Effector memory CD4-positive, alpha-beta T cell (primary cell): ENCODE measurements at places on chromosomes 2 and 18.

DNA sequence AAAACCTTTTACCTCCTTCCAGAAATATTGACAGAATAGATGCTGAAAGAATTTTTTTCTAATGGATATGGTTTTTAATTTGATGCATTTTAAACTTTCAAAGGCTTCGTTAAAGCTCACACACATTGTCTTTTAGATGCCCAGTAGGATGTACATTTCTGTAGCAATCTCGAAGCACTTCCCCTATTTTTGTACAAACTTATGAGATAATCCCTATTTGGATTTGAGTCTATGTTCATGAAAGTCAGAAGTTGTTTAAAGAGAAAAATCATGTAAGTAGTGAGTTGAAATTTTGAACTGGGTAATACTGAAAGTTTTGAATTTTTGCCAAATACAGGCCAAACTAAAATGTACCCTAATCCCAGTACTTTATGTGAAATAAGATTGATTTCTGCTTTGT, 38.1 kb upstream of the MMADHC start:
- no peak for DNase-seq

DNA sequence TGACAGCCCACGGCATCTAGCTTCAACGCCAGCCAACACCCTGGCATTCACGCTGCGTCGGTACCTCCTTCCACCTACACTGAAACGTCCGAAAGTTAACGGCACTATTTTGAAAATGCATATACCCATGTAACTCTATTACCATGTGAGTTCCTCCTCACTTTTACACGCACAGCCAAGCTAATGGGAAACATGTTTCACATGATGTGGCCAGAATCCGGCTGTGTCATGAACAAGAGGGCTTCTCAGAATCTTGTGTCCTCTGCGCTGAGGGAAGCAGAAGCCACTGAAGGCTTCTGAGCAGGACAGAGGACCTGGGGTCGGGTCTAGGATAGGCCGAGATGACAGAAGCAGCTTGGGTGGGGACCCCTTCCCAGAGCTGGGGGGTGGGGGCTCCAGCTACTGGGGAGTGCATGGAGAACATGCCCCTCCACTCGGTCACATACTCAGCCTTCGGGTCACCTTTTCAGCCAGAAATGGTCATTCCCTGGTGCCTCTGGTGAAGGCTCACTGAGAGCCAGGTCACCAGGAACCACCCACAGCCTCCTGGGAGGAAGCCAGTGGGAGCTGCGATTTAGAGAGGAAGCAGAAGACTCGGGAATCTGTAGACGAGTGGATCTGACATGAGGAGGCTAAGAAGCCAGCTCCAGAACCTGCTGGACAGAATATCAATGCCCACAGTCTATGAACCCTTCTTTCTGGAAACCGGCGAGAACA, 41.5 kb downstream of the HDAC4 start:
- no peak for DNase-seq

- DNase-seq = no peak
These were observed 73.0 kb downstream of the ATP8B1 start for GRCh38 chr18:57730146-57730545.

GRCh38 chr2:143550500-143550899, 421.3 kb downstream of the ARHGAP15 start:
- no peak for DNase-seq

DNA sequence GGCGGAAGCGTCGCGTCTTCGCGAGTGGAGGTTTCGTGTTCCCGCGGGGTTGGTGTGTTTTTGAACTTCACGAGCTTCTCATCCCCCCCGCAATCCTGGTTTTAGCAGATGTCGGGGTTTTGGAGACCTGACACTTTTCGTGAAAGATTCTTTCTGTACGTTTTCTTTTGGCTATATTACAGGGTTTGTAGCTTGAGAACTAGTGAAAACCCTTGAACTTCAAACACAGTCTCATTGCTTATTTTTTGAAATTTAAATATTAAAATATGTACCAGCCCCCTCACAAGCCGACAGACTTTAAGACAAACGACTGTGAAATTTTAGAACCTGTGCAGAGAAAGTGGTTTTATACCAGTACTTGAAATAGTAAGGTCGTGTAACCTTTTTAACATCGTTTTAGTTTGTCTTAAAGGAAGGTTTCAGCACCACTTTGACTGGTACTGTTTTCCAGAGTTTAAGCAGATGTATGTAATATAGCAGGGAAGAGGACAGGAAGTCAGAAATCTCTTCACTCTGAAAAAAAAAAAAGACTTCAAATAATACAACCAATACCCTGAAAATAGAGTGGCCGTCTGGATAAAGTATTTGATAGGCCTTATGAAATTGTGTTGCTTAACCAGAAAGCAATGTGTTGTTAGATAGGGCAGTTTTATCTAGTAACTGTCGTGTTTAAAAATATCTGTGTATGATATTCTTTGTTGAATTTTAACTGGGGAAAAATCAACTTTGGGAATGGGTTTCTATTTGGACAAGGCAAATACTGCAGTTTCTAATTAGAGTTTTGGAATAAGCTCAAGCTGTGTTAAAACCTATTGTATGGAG, 1.4 kb downstream of the SPATS2L start:
- no peak for DNase-seq

DNA sequence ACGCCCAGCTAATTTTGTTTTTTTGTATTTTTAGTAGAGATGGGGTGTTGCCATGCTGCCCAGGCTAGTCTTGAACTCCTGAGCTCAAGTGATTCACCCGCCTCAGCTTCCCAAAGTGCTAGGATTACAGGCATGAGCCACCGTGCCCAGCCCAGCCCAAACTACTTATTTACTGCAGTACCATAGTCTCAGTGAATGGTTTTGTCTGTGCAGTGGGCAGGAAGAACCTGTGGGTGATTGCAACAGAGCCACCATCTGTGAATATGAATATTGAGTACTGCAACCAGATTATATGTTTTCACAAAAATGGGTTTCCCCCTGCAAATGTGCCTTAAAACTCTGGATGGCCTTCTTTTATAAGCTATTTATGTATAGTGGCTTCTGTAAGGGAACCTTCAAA, 9.1 kb downstream of the MPPE1 start:
- DNase-seq = no peak

- no peak for DNase-seq
These were observed 2.4 kb downstream of the ALK start for GRCh38 chr2:29918941-29919340.

- DNase-seq = no peak
These were observed 12.2 kb downstream of the ARPC2 start for GRCh38 chr2:218229239-218229638.

DNA sequence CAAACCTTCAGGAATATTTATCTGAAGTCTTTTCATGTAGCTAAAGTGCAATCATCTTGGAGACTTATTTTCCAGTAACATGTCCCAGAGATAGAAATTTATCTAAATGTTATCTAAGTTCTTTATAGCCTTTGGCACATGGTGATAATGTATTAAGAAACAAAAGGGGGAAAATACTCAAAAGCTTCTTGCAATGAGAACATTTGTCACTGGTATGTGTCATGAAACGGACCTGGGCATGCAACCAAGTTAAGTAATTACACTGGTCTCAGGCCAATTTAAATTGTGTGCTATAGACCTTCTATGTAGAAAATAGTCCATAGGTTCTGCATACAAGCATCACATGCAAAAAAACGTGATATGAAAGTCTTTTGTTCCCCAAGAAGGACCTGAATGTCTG, 136.2 kb downstream of the SLC8A1 start:
- no peak for DNase-seq
